ENCODE measurements at places on chromosomes 4 and X.

DNA sequence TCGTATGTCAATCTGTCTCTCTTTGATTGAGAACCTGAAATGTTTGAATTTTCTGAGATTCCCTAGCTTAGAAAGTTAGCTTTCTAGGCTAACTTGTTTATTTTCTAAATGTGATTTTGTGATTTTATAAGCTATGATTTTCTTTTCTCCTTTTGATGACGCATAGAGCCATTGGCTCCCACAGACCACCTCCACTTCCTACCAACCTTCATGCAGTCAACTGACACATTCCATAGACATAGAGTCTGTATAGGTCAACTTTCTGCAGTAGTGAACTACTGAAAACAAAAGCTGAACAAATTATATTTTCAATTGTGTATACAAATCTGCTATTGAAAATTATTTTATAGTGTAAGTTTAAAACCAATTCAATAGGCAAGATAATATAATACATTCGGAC lies 2.8 kb upstream of the SULT1B1 start:
- DNase-seq: no peak

DNA sequence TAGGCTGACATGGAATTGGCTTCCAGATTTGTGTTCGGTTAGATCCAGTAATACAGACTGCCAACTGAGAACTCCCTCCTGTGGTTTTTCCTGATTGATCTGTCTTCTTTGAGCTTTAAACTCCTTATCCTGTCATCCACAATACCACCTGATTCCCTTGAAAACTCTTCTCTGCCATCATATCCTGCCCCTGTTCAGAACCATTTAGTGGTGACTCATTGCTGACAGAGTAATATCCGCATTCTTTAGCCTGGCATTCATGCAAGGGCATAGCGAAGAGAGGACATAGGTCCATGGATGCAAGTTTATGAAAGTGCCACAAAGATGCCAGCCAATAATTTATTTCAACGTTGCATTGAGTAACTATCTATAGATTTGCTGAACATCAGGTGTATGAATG lies 76.6 kb downstream of the ITIH6 start:
- peak; percentile 38 for DNase-seq

GRCh38 chr4:2837904-2838496 lies 5.6 kb upstream of the ADD1 start:
- no peak for DNase-seq

DNA sequence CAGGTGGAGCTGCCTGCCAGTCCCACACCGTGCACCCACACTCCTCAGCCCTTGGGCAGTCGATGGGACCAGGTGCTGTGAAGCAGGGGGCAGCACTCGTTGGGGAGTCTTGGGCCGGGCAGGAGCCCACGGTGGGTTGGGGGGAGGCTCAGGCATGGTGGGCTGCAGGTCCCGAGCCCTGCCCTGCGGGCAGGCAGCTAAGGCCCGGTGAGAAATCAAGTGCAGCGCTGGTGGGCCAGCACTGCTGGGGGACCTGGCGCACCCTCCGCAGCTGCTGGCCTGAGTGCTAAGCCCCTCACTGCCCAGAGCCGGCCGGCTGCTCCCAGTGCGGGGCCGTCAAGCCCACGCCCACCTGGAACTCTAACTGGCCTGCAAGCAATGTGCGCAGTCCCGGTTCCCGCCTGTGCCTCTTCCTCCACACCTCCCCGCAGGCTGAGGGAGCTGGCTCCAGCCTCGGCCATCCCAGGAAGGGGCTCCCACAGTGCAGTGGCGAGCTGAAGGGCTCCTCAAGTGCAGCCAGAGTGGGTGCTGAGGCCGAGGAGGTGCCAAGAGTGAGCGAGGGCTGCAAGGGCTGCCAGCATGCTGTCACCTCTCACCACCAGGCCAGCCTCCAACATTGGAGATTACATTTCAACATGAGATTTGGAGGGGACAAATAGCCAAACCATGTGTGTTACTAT lies 197.2 kb downstream of the NPNT start:
- DNase-seq: no peak

DNA sequence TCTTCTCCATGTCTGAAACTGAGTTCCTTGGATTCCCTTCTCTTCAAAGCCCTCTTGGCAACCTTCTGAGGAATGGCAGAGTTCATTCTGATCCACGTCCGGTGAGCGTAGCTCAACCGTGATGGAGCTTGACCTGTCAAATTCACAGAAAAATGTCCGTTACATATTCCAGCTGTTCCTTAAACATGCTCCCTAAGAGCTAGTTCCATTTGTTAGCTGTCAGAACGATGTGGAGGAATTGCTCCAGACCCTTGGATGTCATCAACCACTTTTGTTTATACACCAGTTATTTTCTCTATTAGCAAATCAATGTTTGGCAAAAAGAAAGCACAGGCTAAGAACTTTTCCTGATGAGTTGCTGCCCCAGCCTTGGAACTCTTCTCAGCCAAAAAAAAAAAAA lies 50.1 kb downstream of the NHS start:
- DNase-seq: no peak

GRCh38 chr4:8168832-8169598 lies 10.4 kb upstream of the ABLIM2 start:
- no peak for DNase-seq
